Sigmoid colon (tissue), 7 donors: ENCODE measurements at places on chromosomes 3 and 15. TPM values are rescaled to one million over a fixed set of nuclear protein-coding genes. Genes with fewer than 3 reads are reported as not detected.

GRCh38 chr15:78162038-78162437 is 12.9 kb downstream of the IDH3A start:
- H3K27ac ChIP-seq: no peak overlapping the region
- DNase-seq: no peak
- no peak overlapping the region for H3K4me3 ChIP-seq

DNA sequence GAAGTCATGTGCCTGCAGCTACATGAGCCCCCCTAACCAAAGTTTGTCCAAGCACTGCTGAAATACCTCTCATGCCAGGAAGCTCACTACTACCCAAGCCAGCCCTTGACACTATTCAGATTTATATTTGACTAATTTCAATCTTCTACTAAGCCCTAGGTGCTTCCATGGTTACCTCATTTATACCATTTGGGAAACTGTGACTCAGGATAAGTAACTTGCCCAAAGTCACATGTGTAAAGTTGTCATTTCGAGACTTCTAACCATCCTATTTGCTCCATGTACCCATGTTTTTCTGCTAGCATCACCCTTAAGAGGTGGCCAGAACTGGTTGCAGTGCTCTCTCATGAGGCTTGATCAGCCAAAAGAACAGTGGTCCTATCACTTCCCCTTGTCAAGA is 20.7 kb upstream of the TIMP4 start:
- no peak overlapping the region for H3K4me3 ChIP-seq
- H3K4me1 ChIP-seq: no peaks in the 10 kb centered on the region
- no peaks in the 10 kb centered on the region for H3K36me3 ChIP-seq
- no peaks in the 10 kb centered on the region for H3K27me3 ChIP-seq
- no peak for DNase-seq
- no peak overlapping the region for H3K27ac ChIP-seq

DNA sequence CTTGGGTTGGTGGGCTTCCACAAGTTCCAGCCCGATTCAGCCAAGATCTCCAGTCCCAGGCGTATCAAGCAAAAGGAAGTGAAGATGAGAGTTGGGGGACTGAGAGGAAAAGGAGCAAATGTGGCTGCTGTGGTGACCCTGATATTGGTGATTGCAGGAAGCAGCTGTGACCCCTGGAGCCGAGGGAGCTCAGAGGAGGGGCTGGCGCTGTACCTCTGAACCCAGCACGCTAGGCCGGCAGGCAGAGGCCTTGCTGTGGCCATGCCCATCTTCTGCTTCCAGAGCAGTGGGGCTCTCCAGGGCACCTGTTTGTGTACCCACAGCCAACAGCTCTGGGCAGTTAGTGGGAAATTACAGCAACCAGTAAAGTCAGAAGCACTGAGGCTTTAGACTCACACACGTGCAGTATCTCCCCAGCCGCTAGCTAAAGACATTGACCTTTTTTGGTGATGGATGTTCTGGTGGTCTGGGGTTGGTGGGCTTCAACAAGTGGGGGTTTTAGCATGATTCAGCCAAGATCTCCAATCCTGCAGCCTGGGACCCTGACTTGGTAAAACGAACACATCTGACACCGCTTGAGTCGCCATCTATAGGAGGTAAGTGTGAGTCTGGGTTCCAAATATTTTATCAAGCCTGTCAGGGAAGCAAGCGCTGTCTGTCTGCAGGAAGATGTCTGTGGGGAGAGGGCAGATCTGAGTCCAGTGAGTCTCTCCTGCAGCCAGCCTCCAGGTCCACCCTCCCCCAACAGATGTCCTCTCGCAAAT is 33.1 kb downstream of the TM2D3 start:
- H3K36me3 ChIP-seq: peaks cover 7% of the 10 kb centered on the region
- no peak overlapping the region for H3K27ac ChIP-seq
- no peak for DNase-seq
- peaks cover 13% of the 10 kb centered on the region for H3K4me1 ChIP-seq
- no peak overlapping the region for H3K4me3 ChIP-seq

The SCAANT1 gene
- not detected for total RNA-seq

The NDN gene
- 62.5 TPM for total RNA-seq

The GPR160 gene
- 0.16 TPM for total RNA-seq

The XXYLT1 gene
- 11.1 TPM for total RNA-seq
